Activated CD4-positive, CD25-positive, alpha-beta regulatory T cell (primary cell): ENCODE measurements at places on chromosomes 1 and 21.

GRCh38 chr1:236759252-236759859 lies 35.7 kb upstream of the MTR start:
- DNase-seq, result no peak

- no peak for DNase-seq
Measured at GRCh38 chr1:23044035-23044434, 24.8 kb downstream of the KDM1A start.

DNA sequence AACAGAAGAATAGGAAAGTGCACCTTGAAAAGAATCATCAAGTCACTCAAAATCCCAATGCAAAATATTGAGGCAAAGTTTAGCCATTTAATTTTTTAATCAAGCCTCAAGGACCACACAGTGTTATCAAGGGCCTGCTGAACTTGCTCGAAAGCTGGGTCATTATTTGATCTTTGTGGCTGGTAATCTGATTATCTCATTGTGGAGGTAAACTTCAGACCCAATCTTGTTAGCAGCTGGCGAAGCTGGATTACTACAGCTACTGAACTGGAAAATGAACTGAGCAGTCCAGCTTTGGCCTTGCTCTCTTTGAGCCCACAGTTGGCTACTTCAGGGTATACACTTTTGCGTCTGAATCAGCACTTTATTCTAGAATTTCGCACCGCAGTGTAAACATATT lies 94.4 kb downstream of the BARHL2 start:
- DNase-seq, result no peak

DNA sequence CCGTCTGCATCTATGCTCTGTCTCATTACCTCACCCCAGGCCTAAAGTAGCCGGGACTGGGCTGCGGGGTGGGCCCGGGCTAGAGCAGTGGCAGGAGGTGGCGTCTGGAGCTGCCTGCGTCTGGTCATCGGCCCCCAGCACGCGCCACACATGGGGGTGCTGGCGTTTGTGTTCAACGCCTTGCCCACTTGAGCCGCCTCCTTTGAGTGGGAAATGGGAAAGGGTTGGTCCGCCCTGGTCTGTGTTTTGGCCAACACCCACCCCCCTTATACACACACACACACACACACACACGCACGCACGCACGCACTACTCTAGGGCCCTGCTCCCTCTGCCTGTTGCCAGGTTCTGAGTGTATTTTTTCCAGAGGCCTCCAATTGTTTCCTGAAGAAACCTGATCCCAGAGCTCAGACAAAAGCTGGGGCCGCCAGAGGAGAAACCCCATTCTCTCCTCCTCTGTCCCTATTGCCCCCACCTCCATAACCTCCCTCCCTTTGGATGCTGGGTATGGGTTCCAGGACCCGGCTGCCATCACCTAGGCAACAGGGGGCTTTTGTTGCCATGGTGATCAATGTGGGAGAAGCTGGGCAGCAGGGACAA lies 10.1 kb downstream of the VANGL2 start:
- DNase-seq, result no peak

DNA sequence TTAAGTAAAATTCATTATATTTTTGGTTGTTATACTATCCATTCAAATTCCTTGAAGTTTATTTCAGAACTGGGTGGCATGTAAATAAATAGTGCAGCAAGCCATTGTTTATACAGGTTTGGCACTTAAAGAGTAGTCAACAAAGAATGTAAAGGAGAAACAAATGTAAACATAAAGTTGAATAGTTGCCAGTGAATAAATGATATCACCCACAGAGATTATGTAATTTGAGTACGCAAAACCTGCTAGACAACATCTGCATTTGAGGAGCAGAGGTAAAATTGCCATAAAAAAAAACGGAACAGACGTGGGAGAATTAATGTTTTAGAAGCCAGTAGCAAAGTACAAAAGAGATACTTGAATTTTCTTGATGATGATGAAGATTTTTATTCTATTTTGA lies 111.6 kb downstream of the ADGRL2 start:
- no peak for DNase-seq

- DNase-seq, result no peak
Measured at GRCh38 chr1:183236158-183236725, 50.2 kb downstream of the LAMC2 start.

DNA sequence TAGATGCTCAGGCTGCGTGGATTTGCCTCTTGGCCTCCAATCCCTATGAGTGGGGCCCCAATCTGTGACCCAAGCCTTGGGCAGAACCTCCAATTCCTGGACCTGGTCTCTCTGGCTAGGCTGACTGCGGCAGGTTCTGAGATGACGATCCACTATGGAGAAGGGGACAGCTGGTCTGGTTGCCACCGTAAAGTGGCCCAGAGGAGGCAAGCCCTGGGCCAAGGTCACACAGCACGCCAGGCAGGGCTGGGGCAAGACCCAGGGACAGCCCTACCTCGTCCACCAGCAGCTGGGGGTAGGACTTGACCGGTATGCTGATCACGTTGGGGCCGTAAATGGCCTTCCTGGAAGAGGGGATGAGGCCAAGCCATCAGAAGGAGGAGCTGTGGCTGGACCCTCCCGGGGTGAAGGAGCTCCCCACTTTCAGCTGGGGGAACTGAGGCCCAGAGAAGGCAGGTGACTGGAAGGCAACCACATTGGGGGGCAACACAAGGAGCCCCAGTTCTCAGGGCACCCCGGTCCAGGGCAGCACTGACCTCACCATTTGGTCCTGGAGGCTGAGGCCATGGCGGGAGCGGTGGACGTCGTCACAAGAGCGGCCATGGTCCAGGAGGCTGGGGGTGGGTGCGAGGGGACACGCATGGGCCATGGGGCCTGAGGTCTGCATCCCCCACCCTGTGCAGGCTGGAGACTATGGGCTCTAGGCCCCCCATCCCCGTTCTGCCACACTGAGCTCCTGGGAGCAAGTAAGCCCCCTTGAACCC lies 9.8 kb downstream of the ATP13A2 start:
- DNase-seq, result no peak

GRCh38 chr21:17529648-17530047 lies 16.8 kb downstream of the CXADR start:
- no peak for DNase-seq

DNA sequence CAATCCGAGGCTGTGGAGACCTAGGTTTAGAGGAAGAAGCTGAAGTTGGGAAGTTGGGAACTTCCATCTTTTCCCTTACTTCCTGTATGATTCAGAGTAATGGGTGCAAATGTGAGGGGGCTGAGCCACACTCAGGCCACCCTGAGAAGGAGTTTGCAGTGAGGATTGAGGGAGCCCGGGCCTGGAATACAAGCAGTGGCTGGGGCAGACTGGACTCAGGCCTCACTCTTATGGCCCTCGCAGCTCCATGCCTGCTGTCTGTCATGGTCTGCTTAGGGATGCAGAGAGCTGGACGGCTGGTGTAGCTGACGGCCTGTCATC lies 73.7 kb upstream of the RAB4A start:
- DNase-seq, result no peak

DNA sequence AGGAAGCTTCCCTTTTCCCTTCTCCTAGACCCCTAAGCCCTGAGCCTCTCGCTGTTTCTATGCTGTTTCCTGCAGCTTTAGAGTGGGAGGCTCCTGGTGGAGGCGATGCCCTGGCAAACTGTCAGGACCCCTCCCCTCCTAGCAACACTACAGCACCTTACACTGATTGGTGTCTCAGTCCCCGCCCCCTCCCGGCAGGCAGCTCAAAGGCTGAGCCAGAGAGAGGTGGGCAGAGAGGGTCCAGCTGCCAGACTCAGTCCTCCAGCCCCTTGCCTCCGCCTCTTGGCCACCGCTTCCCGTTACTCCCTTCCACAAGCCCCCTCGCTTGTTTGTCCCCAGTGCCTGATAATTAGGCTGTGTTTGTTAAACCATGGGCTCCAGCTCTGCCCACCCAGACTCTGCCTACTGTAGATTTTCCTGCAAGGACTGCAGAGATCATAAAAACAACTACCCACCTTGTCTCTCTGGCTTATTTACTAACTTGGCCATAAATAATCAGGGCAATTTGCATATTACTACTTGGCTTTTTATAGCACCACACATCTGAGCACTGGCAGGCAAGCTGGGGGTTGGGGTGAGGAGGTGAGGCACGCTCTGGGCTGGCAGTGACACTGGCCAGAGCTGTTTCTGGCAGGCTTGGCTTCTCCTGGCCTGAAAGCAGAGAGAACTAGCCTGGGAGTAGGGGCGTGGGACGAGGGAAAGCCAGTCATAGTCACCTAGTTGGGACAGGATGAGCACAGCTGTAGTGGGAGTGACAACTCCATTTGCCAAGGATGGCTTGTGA lies 107.5 kb downstream of the CSMD2 start:
- no peak for DNase-seq

GRCh38 chr1:169266133-169266532 lies 101.5 kb downstream of the NME7 start:
- DNase-seq, result no peak

GRCh38 chr1:229624521-229625070 lies 1.3 kb downstream of the TAF5L start:
- no peak for DNase-seq

DNA sequence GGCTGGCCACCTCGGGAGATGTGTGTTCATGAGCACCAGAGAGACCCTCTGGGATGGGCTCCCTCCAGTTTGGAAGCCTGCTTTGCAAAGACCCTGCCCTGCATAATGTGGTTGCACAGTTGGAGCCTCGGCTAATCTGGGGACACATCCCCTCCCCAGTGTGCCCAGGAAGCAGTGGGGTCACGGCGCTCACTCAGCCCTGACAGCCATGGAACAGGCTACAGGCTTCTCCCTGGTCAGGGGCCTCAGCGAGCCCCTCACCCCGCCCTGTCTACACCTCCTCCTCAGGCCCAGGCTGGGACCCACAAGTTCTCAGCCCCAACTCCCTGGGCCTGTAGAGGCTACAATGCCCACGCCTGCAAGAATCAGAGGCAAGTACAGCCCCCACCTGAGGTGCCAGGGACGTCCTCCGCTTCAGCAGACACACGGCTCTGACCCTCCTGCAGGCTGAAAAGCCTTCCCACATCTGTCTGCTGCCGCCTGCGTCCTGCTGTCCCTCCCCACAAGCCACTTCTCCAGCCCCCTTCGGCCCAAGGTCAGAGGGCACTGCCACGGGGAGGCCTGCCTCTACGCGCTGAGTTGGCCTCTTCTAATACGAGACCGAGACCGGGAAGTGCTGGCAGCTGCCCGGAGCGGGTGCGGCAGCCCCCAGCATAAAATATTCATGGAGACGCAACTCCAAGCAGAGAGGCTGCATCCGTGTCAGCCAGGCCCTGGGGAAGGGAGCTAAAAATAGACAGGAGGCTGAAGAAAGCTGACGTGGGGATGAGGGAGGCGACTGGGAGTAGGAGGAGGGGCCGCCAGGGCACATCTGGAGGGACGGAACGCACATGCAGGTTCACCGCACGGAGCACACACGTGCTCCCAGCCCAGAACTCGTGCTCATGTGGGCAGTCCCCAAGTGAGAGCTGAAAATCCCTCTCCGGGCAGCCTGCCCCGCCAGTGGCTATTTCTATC lies 15.2 kb upstream of the GPR153 start:
- no peak for DNase-seq

GRCh38 chr1:18192182-18192581 lies 84.6 kb downstream of the IGSF21 start:
- no peak for DNase-seq

DNA sequence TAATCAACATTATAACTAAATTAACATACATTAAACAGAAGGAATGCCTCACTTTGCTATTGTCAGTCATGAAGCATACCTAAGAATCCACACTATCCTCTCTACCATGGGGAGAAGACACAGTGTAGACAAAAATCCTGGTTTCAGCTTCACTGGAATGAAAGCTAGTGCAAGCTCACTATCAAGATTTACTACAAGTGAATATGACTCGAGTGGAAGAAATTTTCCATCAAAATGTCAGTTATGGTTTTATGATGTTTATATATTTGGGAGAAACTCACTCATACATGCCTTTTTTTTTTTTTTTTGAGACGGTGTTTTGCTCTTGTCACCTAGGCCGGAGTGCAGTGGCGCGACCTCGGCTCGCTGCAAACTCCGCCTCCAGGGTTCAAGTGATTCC lies 424.3 kb downstream of the KCNT2 start:
- DNase-seq, result no peak

GRCh38 chr1:193592317-193592716 lies 405.9 kb upstream of the B3GALT2 start:
- no peak for DNase-seq

GRCh38 chr1:173258479-173259264 lies 51.5 kb upstream of the TNFSF4 start:
- no peak for DNase-seq
